SK-N-DZ (cell line): ENCODE measurements at places on chromosomes 6 and 20.

DNA sequence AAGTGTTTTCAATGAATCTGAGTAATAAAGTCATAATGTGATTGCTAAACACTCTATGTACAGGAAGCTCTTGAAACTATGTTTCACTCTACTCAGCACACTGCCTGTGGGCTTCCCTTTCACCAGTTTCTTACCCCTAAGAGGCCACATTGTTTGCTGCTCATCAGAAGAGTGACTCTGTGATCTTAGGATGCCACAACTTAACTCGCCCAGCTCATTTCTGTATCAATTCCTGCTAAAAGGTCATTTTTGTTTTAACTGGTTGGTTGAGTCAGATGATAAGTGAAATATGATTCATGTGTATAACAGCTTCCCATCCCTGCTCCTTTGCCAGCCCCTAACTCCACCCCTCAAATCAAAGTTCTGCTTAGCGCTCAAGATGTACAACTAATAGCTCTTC, 9.8 kb upstream of the NDUFAF4 start:
- DNase-seq = no peak

DNA sequence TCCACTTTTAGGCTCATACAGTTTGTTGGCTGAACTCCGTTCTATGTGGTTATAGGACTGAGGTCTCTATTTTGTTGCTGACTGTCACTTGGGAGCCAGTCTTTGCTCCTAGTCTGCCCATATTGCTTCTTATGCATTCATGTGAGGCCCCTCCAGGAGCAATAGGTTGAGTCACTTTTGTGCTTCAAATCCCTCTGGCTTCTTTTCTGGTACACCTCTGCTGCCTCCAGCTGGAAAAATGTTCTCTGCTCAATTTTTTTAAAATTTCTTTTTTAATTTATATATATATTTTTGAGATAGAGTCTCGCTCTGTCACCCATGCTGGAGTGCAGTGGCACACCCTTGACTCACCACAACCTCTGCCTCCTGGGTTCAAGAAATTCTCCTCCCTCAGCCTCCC, 42.7 kb upstream of the NOX3 start:
- DNase-seq = no peak

DNA sequence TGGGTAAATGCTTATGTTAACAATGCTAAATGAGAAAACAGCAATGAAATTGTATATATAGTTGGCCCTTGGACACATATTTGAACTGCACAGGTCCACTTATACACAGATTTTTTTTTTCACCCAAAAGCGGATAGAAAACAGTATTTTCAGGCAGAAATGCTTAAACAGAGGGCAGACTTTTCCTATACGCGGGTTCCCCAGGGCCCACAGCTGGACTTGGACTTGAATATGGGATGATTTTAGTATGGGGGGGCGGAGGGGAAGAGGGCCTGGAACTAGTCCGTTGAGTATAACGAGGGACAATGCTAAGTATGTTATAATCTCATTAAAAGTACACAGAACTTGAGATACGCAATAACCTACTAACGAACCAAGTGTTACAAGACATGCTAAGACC, 1.1 kb upstream of the PRSS35 start:
- no peak for DNase-seq

GRCh38 chr6:112180095-112180820, 74.1 kb downstream of the LAMA4 start:
- peak; percentile 88 for DNase-seq

- DNase-seq = no peak
These were observed 77.7 kb upstream of the SUPT3H start for GRCh38 chr6:45455408-45455807.

DNA sequence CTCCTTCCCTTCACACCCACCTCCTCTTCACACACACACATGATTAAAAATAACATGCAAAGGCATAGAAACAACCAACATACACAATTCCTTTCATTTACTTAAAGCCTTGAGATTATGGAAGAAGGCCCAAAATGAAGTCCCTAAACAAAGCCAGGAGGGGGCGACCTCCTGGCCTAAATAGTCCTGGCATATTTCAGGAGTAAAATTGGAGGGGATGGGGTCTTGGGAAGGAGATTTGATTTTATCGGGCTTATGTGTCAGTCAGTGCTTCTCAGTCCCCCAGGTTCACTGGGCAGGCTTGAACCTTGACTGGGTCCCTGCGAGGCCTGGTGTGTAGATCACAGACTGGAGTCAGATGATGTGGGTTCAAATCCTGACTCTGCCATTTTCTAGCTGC, 266.4 kb downstream of the SAMD5 start:
- DNase-seq = no peak

DNA sequence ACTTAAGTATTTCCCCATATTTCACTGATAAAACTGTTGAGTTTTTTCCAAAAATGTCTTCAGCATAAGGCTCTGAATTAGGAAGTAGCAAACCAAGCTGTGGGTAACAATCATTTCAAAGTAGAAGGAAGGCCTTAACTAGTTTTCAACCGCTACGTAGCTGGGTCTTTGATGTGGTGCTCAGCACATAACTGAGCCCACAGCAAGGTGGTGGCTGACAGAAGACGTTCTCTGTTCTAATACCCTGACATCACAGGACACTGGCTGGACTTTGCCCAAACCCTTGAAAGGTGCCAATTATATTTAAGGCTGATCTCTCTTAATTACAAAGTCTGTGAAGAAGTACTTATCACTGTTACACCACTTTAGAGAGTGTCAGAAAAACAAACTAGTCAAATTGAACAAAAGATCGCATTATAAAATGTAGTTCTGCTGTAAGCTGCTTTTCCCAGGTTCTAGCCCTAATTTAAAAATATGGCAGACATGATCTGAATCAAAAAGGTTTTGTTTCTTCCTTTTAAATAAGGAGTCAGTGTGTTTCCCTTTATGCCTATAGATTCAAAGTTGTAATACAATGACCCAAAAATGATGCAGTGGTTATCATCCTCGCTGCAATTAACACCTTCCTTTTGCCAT, 26.7 kb downstream of the MAN1A1 start:
- no peak for DNase-seq

- no peak for DNase-seq
These were observed 1.3 kb downstream of the CCN5 start for GRCh38 chr20:44716309-44717106.

DNA sequence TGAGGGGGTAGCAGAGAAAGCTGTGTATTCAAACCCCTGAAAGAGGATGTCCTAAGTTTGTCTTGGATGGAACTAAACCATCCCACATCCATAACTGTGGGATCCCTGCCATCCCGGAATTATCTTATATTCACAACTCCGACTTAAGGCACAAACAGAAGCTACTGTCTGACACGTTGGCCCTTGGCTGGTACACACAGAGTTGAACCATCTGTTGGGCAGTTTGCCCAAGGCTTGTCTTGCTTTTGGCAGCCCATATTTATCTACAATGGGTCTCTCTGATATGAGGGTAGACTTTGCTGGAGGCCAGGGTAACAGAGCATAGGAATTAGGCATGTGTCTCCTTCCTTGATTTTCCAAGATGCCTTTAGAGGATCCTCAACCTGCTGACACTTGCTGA, 116.6 kb upstream of the PROKR2 start:
- no peak for DNase-seq

- DNase-seq = no peak
These were observed 25.5 kb upstream of the ADTRP start for GRCh38 chr6:11804135-11804534.

GRCh38 chr6:31531771-31532643, 3.2 kb downstream of the MCCD1 start:
- no peak for DNase-seq

DNA sequence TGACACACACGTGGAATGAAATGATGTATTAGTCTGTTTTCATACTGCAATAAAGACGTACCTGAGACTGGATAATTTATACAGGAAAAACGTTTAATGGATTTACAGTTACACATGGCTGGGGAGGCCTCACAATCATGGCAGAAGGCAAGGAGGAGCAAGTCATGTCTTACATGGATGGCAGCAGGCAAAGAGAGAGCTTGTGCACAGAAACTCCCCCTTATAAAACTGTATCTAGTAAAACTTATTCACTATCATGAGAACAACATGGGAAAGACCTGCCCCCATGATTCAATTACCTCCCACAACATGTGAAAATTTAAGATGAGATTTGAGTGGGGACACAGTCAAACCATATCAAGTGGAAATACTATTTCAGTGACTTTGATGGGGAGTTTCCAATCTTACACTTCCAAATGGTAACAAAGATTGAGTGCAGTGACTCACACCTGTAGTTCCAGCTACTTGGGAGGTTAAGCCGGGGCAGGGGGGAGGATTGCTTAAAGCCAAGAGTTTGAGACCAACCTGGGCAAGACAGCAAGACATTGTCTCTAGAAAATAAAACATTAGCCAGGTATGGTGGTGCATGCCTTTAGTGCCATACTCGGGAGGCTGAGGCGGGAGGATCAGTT, 8.2 kb upstream of the LY86 start:
- no peak for DNase-seq

GRCh38 chr6:161498881-161499280, 225.0 kb upstream of the AGPAT4 start:
- DNase-seq = no peak

- no peak for DNase-seq
These were observed 22.0 kb upstream of the SNRNP48 start for GRCh38 chr6:7568021-7568420.

GRCh38 chr6:38479331-38479730, 160.4 kb downstream of the BTBD9 start:
- DNase-seq = no peak

GRCh38 chr6:51891784-51892183, 195.6 kb downstream of the PKHD1 start:
- no peak for DNase-seq

DNA sequence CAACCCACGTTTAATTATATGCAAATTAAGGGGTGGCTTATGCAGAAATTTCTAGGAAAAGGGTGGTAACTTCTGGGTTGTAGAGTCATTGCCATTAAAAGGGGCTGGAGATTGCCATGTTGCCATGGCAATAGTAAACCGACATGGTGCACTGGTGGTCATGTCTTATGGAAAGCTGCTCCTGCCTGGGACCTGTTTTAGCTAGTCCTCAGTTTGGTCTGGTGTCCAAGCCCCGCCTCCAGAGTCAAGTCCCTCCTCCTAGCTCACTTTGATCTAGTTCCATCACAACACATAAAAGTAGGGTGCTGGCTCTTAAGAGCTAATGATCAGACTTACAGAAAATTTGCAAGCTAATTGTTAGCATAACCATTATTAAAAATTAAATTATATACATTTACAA, 5.3 kb downstream of the SLC22A2 start:
- no peak for DNase-seq

DNA sequence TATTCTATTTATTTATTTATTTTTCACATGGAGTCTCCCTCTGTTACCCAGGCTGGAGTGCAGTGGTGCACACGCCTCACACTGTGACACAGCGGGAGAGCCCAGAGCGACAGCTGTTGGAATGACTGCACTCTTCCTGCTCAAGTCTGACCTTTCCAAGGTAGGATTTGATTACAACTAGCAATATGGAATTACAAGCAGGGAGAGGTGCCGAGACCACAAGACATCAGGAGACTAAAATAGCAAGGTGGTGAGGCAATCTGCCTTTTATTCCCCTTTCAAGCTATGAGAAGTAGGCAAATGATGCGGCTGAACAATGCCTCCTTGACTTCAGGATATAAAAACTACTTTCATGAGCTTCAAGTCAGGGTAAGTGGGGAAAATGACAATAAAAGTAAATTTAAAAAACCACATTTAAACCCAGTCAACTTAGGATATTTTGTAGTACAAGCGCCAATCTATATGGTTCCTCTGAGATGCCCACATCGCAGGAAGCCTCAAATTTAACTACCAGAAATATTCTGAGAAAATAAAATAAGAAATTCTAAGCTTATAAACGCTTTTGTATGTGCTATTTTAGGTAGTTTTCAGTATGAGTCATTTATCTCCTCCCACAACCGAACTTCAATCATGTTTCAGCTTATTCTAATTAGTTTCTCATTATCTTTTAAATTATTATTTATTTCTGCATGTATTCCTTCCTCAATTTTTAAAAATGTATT, 146.9 kb upstream of the SGK1 start:
- DNase-seq = no peak

DNA sequence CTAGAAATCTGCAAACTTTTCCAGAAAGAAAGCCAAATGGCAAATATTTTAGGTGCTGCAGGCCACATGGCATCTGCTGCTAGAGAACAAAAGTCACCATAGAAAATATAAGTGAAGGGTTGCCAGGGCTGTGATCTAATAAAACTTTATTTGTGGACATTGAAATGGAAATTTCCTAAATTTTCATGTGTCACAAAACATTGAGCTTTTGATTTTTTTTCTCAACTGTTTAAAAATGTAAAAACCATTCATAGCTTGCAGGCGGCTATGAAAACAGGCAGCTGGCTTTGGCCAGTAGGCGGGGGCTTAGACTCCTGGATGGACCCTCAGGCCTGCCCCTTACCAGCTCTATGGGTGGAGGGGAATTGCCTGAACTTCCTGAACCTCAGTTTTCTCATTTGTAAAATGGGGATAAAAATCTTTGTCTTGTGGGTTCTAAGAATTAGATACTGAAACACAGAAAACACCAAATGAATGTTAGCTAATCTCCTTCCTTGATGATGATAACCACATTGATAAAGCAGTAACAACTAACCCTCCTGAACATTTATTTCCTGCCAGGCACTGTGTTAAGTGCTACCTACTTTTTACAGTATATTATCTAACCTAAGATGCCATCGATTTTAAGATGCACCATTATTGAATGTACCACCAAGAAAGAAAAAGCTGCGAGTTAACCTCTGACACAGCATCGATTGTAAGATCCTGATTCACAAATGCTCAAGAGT, 85.5 kb downstream of the SLC22A23 start:
- no peak for DNase-seq

GRCh38 chr6:33280539-33280938, 3.6 kb downstream of the B3GALT4 start:
- DNase-seq = no peak

GRCh38 chr20:41837669-41838224, 219.6 kb upstream of the CHD6 start:
- DNase-seq = peak; percentile 15

DNA sequence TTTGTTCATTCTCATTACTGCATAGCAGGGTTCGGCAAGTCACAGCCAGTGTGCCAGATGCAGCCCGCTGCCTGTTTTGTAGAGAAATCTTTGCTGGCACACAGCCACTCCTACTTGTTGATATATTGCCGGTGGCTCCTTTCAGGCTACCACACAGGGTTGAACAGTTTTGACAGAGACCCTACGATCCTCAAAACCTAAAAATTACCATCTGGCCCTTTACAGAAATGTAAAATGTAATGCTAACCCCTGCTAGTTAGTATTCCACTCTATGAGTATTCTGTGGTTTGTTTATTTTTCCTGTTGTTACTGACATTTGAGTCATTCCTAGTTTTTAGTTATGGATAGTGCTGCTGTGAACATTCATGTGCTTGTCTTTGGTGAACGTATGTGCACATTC, 11.5 kb downstream of the DHX35 start:
- no peak for DNase-seq

GRCh38 chr6:125277838-125278237, 23.9 kb downstream of the HDDC2 start:
- no peak for DNase-seq

- DNase-seq = peak; percentile 52
These were observed 500.9 kb downstream of the PREX1 start for GRCh38 chr20:48326868-48327267.
